ENCODE measurements at places on chromosomes 3 and 15. TPM values are rescaled to one million over a fixed set of nuclear protein-coding genes. Genes with fewer than 3 reads are reported as not detected.

- DNase-seq: peak; percentile 1
Observed at GRCh38 chr3:163218336-163218735, 1721.7 kb downstream of the OTOL1 start.

GRCh38 chr3:25235466-25235865, 192.6 kb upstream of the RARB start:
- no peak for DNase-seq

- DNase-seq: no peak
Observed at GRCh38 chr15:84398763-84399701, 163.5 kb downstream of the GOLGA6L4 start.

- DNase-seq: peak; percentile 58
Observed at GRCh38 chr3:133895208-133896001, at the start of gene RAB6B. Gene RAB6B (minus strand): TSS chr3:133895882. CDS start chr3:133895466, 416 bp downstream.

DNA sequence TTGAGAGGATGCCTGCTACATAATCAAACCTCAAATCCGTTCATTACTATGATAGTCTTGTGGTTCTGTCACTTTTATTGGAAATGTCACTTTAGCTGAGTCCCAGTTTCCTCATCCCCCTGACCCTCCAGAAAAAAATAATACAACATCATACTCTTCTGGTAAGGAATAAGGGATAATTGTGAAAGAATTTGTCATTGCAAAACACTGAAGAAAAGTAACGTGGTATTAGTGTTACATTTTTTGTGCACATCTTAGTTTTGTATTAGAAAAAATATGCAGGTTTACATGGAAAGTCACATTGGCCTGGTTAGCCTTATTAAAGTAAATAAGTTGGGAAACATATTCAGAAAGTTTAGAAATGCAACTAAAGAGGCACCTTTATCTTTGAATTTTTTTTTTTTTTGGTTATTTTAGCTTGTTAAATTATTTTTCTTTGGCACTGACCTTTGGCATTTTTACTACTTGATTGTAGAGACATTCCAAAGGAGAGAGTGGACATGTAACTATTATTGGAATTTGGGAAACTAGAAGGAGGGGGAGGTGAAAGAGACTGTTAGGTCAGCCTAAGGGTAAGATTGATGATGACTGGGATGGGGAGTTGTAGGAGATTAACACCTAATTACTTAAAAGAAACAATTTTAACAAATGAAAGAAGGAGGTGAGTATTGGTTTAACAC, 462.2 kb upstream of the RARB start:
- DNase-seq: no peak

DNA sequence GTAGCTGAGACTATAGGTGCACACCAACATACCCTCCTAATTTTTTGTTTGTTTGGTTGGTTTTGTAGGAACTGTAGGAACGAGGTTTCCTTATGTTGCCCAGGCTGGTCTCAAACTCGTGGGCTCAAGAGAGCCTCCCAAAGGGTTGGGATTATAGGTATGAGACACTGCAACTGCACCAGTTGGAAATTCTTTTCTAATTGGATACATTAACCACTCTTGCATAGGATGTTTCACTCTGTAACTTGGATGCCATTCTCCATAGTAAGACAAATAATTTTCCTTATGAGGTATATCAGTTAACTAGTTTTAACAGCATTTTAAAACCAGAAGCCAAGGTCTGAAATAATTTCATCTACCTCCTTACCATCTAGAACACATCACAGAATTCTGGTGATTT, 6.7 kb upstream of the ALCAM start:
- no peak for DNase-seq

- no peak for DNase-seq
Observed at GRCh38 chr15:55917881-55918296, 75.5 kb downstream of the NEDD4 start.

- DNase-seq: no peak
Observed at GRCh38 chr3:46953234-46954010, 23.1 kb downstream of the CCDC12 start.

- DNase-seq: no peak
Observed at GRCh38 chr3:66492672-66493071, 8.2 kb downstream of the LRIG1 start.

DNA sequence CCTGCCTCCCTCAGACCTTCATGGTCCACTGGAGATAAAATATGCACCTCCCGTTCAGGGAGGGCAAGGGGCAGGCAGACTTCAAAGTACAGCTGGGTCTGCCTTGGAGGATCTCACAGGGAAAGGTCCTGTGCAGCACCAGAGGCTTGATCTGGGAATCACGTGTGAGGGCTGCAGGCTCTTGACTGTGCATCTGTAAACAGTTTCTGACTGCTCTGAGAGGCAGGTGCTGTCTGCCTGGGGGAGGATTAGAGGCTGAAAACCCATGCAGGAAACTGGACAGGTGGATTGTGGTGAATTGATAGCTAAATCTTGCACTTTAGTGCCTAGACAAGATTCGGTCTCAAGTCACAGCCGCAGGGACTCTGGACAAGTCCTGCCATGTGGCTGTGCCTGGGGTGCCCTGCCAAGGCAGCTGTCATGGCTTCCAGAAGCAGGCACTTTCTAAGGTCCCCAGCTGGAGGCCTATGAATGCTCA, 239.3 kb downstream of the EPHB1 start:
- DNase-seq: no peak

DNA sequence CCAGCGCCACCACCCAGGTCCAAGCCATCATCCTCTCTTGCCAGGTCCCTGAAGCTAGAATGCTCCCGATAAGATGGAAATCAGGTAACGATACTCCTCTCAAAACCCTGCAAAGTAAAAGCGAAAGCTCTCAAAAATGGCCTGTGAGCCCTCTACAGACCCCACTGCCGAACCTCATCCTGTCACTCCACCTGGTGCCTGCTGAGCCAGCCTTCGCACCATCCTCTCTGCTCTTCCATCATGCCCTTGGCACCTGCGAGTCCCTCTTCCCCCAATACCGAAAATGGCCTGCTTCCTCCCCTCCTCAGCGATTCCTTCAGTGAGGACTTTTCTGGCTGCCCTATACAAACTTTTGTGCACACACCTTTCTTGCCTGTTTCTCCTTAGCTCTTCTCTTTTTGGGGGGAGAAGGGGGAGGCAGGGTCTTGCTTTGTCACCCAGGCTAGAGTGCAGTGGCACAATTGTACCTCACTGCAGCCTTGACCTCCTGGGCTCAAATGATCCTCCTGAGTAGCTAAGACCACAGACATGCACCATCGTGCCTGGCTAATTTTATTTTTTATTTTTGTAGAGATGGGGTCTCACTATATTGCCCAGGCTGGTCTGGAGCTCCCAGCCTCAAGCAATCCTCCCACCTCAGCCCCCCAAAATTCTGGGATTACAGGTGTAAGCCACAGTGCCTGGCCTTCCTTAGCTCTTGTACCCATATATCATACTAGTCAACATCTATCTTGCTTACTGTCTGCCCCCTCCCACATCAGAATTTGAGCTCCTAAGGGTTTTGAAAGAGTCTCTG, 3.0 kb downstream of the IDH2 start:
- no peak for DNase-seq

GRCh38 chr3:180275176-180275575, 238.4 kb upstream of the PEX5L start:
- DNase-seq: no peak

- DNase-seq: no peak
Observed at GRCh38 chr15:51775967-51776816, 24.8 kb downstream of the TMOD2 start.

GRCh38 chr3:134630506-134630905, 20.3 kb downstream of the KY start:
- no peak for DNase-seq

GRCh38 chr3:147410116-147410525, 956 bp downstream of the ZIC1 start:
- DNase-seq: no peak

DNA sequence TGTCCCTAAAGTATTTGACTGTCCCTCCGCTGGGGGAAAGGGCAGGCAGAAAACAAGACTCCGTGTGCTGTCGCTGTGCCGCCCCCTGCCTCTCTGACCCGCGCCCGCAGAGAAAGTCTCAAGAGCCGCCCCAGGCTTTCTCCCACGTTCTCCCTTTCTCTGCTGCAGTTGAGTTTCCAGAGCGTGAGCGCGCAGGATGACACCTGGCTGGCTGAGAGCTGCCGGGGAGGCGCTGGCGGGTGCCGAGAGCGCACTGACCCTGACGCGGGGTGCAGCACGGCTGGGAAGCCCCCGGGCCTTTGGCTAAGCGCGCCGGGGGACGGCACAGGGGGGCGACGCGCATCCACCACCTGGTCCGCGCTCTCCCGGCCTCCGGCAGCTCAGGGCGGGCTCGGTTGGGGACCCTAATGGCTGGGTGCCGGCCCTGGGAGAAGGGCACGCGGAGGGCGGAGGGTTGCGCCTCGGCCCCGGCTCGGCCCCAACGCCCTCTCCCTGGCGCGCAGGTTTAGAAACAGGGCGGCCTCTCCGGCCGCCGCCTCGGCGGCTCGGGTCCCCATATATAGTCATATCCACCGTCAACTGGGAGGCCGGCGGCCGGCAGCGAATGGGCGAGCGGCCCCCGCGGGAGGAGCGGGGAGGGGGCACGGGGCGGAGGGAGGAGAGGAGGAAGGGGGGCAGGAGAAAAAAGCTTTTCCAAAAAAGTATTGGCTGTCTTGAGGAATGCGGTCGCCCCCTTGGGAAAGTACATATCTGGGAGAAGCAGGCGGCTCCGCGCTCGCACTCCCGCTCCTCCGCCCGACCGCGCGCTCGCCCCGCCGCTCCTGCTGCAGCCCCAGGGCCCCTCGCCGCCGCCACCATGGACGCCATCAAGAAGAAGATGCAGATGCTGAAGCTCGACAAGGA, at the start of gene TPM1:
Gene TPM1 (plus strand): TSS at position 774 of the 903 bp plus-strand sequence. CDS start 83 bp downstream, at position 857.
- DNase-seq: peak; percentile 85

DNA sequence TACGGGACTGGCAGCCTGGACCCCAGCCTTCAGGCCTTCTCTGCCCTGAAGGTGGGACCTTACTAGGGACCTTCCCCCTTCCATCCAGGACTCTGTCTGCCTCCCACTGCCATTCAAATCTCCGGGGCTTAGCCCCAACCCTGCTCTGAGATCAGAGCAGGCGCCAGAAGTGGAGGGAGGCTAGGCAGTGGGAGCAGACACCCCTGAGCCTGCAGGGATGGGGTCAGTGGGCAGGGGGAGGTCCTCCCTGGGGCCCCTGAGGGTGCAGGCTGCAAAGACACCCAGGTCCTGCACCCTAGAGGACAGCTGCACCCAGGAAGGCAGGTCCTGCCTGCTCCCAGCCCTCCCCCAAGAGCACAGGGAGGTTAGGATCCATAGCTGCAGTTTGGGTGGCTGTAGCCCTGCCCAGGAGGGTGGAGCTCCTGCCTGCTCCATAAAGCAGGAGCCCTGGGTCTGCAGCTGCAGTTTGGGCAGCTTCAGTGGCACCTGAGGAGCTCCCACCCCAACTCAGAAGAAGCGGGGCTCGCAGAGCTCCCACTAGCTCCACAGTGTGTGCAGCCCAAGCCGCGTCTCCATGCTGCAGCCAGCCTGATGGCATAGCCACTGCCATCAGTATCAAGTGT, 8.1 kb upstream of the POC1A start:
- DNase-seq: no peak

- no peak for DNase-seq
Observed at GRCh38 chr15:40146037-40146436, 14.8 kb upstream of the BUB1B start.

DNA sequence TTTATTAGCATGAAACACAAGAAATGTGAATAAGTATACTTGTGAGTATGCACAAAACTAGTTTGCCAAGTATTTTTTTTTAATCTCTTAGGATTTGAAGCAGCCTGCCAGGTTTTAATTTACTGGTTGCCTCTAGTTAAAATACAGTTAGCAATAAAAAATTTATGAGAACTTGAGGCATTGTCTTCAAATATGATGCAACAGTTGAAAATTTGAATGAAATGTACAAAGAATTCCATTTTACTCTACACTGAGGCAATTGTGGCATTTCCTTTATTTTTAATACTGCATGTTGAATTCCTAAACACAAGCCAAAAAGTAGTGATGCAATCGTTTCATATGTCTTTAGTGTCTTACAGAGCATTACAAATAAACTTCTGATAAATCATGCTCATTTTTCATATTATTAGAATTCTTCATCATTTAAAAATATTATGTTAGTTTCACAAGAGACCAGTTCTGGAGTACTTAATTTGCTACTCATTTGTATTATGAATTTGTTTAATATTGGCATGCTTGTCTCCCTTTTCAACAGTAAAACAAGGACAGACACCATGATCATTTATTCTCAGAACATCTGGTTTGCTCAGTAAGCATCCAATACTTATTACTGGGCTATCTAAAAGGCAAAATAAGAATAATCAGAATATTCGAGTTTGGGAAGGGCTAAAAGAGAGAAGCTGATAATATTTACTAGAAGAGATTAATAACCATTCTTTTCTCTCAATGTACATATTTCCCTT, 124.8 kb upstream of the PTX3 start:
- DNase-seq: no peak

- DNase-seq: no peak
Observed at GRCh38 chr15:77713281-77713680, 80.6 kb upstream of the LINGO1 start.

GRM7 gene
- not detected for total RNA-seq

TGM4 gene
- total RNA-seq: not detected

SUCNR1 gene
- 0.65 TPM for total RNA-seq

CCR1 gene
- total RNA-seq: 6.5 TPM

BCL2A1 gene
- 0.46 TPM for total RNA-seq

CFAP44 gene
- 3.7 TPM for total RNA-seq

CHSY1 gene
- 30.7 TPM for total RNA-seq

SLC9C1 gene
- 0.31 TPM for total RNA-seq

HCLS1 gene
- total RNA-seq: 22.5 TPM

IGSF11 gene
- 3.6 TPM for total RNA-seq

SEMA3G gene
- 13.1 TPM for total RNA-seq

ASB14 gene
- total RNA-seq: 0.26 TPM

CLDN16 gene
- total RNA-seq: not detected

All from right cardiac atrium (tissue), 5 donors.